ENCODE measurements at places on chromosomes 6 and 20.

- no peak for DNase-seq
These were observed 105.6 kb downstream of the ELOVL4 start for GRCh38 chr6:79841577-79842375.

DNA sequence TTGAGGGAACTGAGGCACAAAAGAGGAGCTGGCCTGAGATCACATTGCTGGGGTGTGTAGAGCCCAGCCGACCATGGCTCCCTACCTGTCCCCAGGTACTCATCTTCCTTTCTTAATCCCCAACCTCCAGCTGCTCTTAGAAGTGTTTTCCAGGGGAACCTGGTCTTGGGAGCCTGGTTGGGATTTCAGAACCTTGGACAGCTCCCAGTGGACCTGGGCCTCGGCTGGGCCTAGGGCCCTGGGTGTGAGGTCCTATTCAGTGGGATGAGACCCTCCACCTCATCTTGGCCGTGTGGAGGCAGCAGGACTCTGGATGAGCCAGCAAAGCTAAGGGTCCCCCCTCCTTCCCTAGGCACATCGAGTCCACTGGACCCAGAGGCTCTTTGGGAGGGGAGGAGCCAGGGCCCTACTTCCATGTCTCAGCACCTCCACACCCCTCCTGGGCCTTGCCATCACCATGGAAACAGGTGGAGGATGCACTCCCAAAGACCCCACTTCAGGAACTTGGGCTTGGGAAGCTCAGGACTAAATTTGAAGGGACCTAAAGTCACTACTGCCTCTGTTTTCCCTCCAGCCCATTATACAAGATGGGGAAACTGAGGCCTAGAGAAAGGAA, 38.5 kb downstream of the DLGAP4 start:
- DNase-seq, result no peak

DNA sequence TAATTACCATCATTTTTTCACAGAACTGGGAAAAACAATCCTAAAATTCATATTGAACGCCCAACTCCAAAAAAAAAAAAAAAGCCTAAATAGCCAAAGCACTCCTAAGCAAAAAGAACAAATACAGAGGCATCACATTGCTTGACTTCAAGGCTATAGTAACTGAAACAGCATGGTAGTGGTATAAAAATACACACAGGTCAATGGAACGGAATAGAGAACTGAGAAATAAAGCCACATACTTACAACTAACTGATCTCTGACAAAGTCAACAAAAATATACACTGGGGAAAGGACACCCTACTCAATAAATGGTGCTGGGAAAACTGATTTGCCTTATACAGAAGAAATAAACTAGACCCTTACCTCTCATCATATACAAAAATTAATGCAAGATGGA, 89.6 kb downstream of the MRAP2 start:
- DNase-seq, result no peak

DNA sequence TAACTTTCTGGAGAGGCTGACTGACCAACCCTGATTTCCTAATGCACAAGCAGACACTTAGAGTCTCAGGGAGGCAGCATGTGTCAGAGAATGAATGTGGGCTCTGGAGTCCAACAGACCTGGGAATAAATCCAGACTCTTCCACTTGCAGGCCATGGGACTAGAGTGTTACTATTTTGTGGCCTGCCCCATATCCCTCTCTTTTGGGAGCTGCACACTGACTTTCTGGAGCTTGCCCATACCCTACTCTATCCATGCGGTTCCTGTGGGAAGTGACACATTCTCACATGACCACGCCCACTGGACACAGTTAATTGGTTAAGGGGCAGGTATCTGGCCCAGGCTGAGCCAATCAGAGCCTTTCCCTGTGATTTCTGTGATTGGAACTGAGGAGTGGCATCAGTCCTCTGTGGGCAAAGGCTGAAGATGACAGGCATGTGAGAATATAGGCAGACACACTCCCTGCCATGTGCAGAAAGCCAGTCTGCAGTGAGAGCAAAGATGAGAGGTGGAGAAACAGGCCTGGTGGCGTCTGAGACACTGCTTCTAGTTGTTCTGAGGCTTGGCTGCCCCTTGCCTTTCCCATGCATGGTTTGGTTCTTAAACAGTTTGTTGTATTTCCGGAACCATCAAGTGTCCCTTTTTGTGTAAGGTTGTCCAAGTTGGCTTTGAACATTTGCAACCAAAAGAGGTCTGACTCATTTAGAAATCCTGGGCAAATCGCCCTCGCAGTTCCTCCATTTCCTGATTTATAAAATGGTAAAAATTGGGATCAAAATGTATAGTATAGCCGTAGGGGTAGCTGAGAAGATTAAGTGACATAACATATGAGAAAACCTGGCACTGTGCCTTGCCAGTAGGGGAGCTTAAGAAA, 125.6 kb downstream of the CDC5L start:
- DNase-seq, result no peak

GRCh38 chr6:6584310-6585002, 4.1 kb upstream of the LY86 start:
- no peak for DNase-seq

DNA sequence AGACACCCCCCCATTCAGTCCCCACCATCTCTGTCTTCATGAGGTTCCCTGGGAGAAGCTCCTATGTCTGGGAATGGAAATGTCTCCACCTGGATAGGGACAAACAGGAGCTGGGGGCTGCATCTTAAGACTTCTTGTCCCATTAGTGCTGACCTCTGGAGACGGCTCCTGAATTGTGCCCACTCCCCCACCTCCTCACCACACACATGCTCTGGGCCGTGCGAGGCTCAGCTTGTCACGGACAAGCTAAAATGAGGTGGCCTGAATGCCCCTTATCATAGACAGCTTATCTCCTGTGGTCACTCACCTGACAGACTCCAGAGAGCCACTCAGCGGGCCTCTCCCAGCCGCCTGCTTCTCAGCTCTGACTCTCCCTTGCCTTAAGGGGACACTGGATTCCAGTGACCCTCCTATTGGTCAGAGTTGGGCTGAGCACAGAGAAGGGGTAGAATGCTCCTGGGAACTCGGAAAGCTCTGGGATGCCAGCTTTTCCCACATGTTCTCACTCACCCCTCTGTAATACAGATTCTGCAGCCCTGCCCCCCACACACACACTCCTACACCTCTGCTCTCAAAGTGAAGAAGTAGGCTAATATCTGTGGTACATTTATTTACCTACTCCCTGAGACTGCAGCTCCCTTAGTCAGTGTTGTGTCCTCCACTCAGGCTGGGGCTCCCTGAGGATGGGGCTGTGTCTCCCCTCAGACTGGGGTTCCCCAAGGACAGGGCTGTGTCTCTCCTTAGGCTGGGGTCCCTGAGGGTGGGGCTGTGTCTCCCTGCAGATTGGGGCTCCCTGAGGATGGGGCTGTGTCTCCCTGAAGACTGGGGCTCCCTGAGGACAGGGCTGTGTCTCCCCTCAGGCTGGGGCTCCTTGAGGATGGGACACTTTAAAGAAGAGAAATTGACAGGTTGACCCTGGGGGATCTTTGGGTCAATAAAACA, 167.5 kb downstream of the VEGFA start:
- no peak for DNase-seq

- DNase-seq, result no peak
These were observed 31.4 kb downstream of the ACSS2 start for GRCh38 chr20:34907616-34908469.
